ENCODE measurements at places on chromosomes 13 and 19.

- DNase-seq, result no peak
Measured at GRCh38 chr19:33496038-33496895, 25.3 kb downstream of the PEPD start.

DNA sequence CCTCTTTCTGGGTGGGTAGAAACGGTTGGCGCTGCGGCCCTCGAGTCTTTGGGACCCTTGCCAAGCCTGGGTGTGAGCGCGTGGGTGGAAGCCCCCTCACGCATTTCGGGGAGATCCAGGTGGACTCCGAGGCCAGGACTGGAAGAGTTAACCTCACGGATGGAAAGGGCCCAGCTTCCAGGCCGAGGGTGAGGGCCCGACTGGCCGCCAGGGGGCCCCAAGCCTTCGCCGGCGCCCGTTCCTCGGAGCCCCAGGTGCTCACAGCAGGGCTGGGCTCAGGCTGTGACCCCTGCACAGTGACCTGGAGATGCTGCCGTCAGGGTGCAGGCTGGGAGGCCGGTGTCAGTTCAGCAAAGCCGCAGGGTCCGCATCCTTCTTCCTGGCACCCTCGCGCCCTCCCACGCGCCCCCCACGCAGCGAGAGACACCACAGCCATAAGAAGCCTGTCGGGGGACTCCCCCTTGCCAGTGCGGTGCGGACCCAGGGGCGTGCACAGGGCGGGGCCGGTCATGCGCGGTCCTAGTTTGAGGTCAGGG, 34.2 kb upstream of the TMEM255B start:
- peak; percentile 67 for DNase-seq

DNA sequence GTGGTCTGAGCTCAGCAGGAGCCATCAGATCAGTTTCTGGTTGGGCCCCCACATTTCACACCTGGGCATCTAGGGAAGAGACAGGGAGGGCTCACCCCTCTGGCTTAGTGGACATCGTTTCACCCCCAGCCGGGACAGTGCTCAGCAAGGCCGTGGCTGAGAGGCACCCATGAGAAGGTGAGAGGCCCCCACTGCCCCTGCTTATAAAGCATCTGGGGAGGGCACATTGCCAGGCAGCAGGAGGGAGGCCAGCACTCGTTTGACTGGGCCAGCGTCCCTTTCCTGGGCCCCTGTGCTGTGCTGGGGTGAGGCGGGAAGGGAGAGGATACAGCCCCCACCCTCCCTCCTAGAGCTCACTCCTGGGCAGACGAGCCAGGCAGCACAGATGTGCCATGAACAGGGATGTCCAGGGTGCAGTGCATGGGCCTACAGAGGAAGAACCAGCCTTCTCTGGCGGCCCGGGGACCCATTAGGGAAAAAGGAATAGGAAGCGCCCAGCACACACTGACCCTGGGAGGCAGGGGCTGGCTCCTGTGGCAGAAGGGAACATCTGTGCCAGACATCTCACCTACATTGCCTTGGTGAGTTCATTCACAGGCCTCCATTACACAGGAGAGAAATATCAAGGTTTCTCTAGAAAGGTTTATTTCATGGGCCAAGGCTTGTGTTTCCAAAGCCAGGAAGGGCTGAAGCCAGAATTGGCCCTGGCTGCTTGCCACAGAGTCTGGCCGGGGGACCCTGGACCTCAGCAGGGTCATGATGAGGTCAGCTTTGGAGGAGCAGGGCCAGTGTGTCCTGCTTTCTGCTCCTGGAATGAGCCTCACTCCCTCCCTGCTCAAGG, 7.7 kb downstream of the AP1M1 start:
- no peak for DNase-seq

DNA sequence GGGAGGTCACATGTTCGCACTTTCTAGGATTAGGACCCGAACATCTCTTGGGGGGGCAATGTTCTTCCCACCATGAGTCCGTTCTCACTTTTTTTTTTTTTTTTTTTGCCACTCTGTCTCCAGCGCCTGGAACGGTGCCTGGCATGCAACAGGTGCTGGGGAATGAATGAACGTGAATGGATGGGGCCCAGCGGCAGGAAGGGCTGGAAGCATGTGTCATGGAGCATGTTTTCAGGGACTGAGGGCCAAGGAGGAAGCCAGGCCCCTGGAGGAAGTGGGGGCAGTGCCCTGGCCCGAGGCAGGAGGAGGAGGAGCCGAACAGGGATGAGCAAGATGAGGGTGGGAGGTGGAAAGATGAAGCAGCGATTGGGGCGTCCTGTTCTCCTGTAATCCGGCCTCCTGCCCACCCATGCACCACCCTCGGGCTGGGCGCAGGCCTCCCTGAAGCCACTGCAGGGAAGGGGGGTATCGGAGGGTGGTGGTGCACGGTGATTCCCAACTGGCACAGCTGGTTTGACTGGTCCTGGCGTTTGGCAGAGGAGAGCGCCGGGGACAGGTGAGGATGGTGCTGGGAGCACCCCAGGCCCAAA, 8.8 kb upstream of the SULT2B1 start:
- no peak for DNase-seq

- DNase-seq, result no peak
Measured at GRCh38 chr13:99585609-99586008, 84.3 kb downstream of the TM9SF2 start.

DNA sequence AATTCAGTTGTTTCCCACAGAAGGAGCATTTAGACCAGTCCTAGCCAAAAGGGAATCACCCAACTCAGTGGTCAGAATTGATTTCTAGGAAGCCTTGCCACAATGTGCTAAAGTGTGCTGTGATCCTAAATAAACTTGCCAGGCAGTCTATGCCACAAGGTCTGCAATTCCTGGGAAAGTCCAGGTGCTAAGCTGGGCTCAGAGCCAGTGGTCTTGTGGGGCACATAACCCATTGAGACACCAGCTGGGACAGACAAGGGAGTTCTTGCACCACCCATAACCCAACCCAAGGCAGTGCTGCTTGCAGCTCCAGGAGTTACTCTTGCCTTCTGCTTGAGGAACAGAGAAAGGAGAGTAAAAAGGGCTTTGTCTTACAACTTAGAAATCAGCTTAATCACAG, 489.5 kb upstream of the SPRY2 start:
- DNase-seq, result no peak

DNA sequence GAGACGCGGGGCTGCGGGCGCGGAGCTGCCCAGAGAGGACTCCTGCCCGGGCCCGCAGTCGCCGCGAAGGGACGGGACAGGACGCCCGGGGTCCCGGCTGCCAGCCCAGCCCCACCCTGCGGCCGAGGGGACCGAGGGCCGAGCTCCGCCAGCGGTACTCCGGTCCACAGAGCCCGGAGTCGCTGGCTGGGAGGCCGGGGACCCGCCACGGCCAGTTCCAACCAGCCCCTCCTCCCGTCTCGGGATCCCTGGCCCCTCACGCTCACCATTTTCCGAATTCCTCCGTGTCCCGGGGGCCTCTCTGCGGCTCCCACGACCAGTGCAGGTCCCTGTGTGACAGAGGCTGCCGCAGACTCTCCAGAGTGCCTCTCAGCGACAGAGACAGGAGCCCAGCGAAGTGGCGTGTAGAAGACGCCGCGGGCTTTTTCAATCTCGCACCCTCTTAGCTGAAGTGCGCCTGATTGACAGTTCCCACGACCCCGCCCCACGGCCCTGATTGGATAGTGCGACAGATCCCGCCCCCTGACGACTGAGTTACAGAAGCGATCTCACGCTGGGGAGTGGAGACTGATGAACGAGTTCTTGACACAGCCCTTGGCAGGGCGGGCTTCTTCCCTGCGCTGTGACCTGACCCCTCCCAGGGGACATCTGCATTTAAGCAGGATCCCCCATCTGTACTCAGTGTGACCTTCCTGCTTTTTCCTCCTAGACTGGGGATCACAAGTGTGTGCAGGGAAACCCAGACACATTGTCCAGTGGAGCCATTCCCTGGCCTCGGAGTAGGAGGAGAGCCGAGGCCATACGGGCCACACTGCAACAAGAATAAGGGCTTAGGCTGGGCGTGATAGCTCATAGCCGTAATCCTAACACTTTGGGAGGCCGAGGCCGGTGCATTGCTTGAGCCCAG, 44.0 kb downstream of the ZNF823 start:
- DNase-seq, result peak; percentile 97

DNA sequence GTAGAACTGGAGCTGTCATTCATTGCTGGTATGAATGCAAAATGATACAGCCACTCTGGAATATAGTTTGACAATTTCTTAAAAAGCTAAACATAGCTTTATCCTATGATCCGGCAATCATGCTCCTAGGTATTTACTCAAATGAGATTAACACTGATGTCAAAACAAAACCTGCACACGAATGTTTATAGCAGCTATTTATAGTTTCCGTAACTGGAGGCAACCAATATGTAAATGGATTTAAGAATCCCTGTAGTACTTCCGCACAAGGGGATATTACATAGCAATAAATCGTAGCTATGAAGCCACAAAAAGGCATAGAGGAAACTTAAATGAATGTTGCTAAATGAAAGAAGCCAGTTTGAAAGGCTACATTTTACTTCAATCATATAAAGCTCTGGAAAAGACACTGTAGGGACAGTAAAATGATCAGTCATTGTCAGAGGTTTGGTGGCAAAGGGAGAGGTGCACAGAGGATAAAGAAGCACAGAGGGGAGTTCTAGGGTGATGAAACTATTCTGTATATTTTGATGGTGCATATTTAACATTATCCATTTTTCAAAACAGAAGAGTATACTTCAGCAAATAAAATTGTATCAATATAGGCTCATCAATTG, 1893.0 kb upstream of the PCDH20 start:
- no peak for DNase-seq

DNA sequence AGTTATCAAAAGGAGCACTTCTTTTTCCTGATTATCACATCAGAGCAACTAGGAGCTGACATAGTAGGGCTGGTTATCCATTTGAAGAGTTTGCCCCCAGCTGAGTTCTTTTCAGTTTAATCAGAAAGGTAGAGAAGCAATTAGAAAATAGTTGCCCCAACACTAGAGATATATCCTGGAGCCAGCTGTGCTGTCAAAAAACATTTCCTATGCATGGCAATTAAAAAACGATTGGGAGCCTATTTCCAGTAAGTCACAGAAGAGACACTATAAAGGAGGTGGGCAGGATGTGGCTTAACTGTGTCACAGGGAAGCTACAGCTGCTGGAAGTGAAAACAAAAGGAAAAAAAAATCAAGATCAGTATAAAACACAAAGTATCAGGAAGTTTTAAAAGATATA, 155.7 kb upstream of the SLITRK1 start:
- no peak for DNase-seq

DNA sequence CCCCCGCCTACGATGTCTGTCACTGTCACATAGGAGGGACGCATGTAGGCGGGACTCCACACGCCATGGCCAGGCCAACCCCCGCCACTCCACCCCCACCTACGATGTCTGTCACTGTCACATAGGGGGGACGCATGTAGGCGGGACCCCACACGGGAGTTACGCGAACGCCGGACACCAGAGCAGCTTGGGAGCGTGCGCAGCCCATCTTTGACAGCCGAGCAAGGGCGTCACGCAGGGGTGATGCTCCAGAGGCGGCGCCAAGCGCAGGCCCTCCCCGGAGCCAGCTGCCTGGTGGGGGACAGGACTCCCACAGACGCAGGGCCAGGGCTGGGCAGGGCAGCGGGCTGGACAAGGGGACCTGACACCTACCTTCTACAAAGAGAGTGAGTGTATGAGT, 20.0 kb downstream of the ZNF787 start:
- no peak for DNase-seq
